ENCODE measurements at places on chromosomes 11 and 22. TPM values are rescaled to one million over a fixed set of nuclear protein-coding genes. Genes with fewer than 3 reads are reported as not detected.

The DUSP8 gene
- total RNA-seq = 0.13 TPM

The PANX2 gene
- total RNA-seq = not detected

The TRIM6 gene
- 0.58 TPM for total RNA-seq

The TSKU gene
- 2.5 TPM for total RNA-seq

The MS4A6E gene
- not detected for total RNA-seq
